ENCODE measurements at places on chromosomes 11 and 22. TPM values are rescaled to one million over a fixed set of nuclear protein-coding genes. Genes with fewer than 3 reads are reported as not detected.

Gene PGA5
- total RNA-seq: not detected

Gene RIC8A
- 130 TPM for total RNA-seq

Gene MTA2
- total RNA-seq: 123 TPM

Gene CAVIN3
- total RNA-seq: 173 TPM

Data from Daoy (cell line).